ENCODE measurements at places on chromosomes 4 and X.

DNA sequence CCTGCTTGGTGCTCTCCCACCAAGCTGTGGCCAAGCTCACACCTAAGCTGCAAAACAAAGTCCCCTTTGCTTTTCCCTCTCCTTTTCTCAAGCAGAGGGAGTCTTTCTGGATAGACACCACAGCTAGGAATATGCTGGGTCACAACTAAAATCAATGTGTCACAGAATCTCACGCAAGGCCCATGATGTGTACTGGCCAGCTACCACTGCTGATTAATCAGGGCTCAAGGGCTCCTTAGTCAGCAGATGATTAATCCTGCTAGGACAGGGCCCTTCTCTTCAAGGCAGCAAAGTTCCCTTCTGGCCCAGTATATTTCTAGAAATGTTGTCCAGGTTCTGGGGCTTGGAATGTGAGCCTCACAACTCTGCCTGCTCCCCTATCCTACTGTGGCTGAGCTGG, 32.0 kb upstream of the TENT5D start:
- DNase-seq, result no peak

DNA sequence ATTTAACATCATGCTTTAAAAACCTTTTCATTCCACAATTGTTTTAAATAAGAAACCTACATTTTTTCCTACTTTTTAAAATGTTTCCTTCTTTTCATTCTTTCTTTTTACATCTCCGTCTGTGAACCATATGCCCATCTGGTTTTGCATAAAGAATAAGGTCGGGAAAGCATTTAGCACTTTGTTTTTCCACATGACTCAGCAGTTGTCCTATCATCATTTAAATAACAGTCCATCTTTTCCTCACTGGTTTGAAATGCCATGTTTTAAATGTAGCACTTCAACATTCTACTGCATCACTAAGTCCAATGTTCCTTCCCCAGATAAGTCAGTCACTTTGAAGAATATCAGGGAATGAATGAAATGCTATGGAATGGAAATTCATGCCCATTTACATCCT, 128.4 kb downstream of the SH3RF1 start:
- DNase-seq, result no peak

- no peak for DNase-seq
Observed at GRCh38 chrX:140765043-140765784, 55.7 kb downstream of the LINC00632 start.

DNA sequence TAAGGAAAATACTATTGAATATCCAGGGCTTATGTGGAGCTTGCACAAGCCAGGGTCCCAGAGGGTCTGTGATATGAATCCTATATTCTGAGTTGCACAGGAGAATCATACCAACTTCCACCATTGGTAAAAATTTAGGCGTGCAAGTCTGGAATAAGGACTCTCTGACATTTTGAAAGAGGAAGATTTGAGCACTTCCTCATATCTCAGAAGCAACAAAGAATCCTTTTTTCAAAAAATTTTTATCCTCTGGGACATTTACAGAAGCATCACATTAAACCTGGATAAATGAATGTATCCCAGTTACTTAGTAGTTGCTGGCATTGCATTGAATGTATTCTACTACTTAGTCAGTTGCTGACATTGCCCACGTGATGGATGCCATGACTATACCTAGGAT, 24.2 kb upstream of the CAMK2D start:
- DNase-seq, result no peak

DNA sequence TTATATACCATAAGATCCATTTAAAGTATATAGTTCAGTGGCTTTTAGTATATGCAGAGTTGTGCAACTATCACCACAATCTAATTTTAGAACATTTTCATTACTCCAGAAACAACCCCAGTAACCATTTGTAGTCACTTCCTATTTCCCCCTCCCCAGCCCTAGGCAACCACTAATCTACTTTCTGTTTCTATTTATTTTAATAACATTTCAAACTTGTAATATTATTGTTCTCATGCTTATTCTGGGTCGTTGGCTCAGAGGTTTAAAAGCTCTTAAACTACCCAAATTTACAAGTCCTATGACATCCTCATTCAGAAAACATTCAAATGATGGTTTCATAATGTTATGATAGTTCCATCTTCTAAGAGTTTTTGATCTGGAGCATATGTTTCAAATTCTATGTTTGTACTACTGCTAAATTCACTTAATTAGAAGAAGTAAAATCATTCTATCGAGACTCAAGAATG, 18.4 kb downstream of the XIAP start:
- DNase-seq, result no peak

DNA sequence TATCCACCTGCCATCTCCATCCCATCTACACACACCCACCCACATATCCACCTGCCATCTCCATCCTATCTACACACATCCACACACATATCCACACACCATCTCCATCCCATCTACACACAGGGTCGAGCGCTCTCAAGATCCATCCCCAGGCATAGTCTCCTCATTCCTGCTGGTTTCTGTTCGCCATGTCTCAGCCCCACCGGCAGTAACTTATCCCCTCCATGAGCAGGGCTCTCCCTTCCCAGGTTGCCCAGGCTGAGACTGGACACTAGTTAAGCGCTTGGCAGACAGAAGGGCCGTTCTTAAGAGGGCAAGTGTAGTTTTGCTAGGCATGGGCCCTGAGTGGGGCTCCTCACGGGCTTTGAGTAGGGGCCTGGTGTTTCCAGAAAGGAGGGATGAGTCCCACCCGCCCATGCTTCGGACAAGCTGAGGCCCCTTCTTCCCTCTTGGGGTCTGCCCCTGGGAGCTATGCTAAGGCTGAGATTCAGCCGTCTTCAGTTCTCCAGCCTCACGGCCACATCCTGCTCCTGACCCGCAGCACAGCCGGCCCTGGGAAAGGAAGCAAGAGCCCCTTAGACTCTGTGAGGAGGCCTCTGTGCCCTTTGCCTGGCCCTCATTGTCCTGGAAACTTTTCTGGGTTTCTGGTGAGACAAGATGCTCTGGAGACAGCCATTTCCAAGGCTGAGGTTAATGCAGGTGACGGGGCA, 20.4 kb downstream of the TMEM271 start:
- no peak for DNase-seq
